ENCODE measurements at places on chromosomes 4 and X. TPM values are rescaled to one million over a fixed set of nuclear protein-coding genes. Genes with fewer than 3 reads are reported as not detected.

Gene MAGEC1
- total RNA-seq: not detected

Gene ARHGEF38
- not detected for total RNA-seq

Gene TEX13C
- not detected for total RNA-seq

Gene WDFY3
- 0.09 TPM for total RNA-seq

- DNase-seq: no peak
Observed at GRCh38 chrX:69395306-69395705, 108.8 kb upstream of the NALF2 start.

DNA sequence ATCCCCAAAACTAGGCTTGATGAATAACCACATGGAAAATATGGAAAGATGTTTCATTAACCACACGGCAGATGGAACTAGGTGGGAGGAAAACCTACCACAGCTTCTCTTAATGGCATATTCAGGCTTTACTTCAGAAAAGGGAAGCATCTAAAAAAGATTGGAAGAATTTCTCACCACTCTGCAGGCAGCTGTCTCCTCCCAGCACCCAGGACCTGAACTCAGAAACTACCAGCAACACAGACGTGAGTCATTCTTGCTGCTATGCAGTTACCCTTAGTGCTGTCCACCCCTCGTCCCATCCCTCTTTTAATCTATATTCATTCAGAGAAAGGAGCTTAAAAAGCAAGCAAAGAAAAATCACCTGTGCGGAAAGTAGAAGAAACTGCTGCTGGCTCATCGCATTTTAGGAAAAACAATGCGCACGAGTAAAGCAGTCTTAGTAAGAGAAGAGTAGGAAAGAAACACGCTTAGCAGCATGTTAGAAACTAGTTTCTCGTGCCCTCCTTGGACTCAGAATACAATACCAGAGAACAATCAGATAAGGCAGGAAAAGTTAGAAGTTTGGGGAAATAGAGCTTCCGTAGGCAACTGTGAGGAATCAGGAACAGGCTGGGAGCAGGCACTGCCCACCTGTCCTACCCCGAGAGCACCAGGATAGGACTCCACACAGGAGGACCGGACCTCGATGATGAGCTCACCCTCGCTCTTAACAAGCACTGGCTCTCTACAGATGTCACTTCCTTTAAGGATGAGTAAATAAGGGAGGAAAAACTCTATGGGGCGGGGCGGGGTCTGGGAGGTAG is 48.1 kb upstream of the ENPP6 start:
- DNase-seq: no peak

DNA sequence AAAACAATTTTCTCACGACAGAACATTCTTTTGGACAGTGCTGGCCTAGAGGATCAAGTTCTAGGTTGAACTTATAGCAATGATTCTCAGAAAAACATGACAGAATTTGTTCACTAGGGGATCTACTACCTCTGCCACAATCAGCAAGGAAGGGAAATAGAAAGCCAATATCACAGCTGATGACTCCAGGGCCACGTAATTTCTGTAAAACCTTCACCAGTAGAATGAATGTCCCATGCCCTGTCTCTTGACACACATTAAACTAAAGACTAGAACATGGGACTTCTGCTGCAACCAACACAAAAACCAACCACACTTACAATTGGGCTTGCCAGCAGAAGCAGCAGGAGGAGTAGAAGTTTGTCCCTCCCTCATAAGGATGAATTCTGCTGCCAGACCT is 86.0 kb upstream of the NPFFR2 start:
- no peak for DNase-seq

DNA sequence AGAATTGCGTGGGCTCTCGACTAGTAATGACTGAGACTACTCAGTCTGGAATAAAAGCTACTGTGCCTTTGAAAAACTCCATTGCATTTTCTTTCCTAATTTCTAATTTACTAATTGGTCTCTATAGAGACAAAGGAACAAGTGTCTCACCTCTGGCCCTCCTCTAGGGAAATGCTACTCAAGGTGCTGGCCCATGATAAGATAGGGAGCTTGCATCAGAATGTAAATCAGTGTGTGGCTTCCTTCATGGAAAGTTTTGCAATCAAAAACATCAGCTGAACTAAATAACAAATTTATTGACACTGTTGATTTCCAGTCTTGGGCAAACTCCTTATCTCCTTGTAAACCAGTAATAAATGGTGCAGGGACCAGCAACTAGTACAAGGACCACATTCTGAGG is 81.8 kb downstream of the SRPX start:
- DNase-seq: no peak

GRCh38 chr4:5277079-5277478 is 225.8 kb downstream of the STK32B start:
- no peak for DNase-seq

DNA sequence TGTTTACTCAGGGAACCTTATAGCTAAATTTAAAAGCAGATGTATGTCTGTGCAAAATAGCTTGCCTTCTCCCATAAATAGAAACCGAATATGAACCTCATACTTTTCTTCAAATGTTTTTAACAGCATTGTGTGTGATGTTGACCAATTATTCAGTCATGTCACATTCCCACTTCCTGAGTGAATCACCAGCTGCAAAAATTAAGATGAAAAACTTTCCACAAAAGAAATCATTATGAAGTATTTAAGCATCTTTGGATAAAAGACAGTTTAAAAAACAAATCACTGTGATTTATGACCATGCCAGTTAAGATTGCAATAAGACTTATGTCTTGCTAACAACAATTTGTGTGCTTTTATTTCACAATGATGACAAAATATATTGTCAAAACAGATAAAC is 220.1 kb downstream of the PDGFC start:
- no peak for DNase-seq

GRCh38 chr4:66032571-66032970 is 362.3 kb upstream of the EPHA5 start:
- no peak for DNase-seq

DNA sequence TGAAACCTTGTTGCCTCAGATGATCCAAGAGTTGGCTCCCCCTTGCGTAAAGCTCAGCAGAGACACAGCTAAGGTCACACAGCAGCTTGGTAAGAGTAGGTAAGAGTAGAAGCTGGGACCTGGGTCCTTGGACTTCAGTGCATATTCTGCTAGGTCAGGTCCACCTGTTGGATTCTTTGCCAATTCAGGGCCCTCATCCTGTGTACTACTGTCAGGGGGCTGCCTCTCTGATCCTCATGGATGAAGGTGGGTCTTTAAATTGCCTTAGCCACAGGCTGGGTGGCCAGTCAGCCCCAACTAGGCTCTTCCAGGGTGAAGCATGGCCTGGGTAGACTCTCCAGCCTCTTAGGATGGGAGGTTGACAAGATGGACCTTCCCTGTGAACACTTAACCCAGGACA is 155.8 kb downstream of the AMMECR1 start:
- no peak for DNase-seq
